ENCODE measurements at places on chromosomes 7 and 10. TPM values are rescaled to one million over a fixed set of nuclear protein-coding genes. Genes with fewer than 3 reads are reported as not detected.

The MBLAC1 gene
- 2.4 TPM for total RNA-seq

The INA gene
- total RNA-seq = 0.14 TPM

The ACSM6 gene
- total RNA-seq = not detected

The FAM25A gene
- not detected for total RNA-seq

The BICC1 gene
- total RNA-seq = 2.6 TPM

The ZNF727 gene
- total RNA-seq = 0.14 TPM

The INSYN2A gene
- total RNA-seq = not detected

The DLX6 gene
- total RNA-seq = not detected

The STEAP2 gene
- 1.7 TPM for total RNA-seq

The ABCB8 gene
- total RNA-seq = 38.2 TPM

The IGFBP3 gene
- 4.8 TPM for total RNA-seq

GRCh38 chr7:28358423-28358868 lies 53.9 kb upstream of the CREB5 start:
- peak; percentile 5 for DNase-seq

DNA sequence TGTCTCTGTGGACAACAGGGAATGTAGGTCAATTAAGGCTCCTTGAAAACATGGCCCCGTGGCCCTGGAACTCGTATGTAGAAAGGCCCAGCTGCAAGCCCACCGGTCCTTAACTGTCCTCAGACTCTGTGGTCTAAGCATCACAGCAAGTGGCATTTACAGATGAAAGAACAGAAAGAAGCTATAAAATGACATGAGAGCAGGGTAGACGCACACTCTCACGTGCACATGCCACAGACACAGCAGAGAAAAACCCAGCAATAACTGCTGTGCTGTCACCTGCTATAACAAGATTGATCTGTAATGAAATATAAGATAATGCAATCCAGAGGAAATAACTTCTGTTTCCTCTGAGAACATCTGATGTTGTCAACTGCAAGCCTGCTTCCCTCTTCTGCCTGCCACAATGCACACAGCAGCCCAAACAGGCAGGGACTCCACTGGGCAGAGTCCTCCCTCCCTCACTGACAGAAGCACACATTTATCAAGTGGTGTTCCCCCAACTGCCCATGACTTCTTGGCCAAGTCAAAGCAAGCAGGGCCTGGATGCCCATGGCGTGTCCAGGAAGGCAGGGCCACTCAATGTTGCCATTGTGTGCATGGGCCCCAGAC lies 63.9 kb downstream of the GFRA1 start:
- DNase-seq = no peak

GRCh38 chr10:124389613-124390361 lies 28.9 kb downstream of the OAT start:
- DNase-seq = no peak

DNA sequence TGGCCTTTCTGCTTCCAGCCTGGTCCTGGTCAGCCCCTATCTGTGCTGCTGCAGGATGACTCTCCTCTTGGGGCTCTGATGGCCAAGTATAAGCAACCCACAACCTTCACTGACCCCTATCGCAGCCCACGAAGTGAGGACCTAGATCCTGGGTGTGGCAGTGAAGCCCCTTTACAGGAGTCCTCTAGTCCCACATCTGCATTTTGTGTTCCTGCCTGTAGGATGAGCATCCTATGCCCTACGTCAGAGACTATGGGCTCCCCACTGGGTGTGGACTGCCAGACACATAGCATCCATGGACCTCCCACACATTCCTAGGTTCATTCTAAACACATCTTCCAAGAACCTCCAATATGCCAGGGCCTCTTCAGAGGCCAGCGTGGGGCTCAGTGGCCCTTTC lies 29.0 kb downstream of the ARHGAP22 start:
- no peak for DNase-seq

DNA sequence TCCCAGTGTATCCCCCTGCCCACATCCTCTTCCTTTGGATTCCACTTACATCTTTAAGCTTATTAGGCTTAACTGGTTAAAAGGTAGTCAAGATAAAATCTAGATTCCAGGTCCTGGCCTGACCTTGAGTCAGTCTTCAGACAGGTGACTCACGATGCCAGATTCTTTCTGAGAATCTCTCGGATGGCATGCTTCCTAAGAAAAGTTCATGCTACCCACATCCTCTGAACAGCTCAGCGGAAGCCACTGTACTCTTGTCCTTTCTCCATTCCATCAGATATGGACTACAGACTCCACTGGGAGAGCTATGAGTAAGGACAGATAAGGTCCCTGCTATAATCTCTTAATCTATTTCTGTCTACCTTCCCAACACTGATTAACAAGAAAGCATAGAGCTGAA lies 43.4 kb downstream of the DNMBP start:
- DNase-seq = peak; percentile 90

GRCh38 chr10:47357131-47357582 lies 9.0 kb downstream of the RBP3 start:
- no peak for DNase-seq

DNA sequence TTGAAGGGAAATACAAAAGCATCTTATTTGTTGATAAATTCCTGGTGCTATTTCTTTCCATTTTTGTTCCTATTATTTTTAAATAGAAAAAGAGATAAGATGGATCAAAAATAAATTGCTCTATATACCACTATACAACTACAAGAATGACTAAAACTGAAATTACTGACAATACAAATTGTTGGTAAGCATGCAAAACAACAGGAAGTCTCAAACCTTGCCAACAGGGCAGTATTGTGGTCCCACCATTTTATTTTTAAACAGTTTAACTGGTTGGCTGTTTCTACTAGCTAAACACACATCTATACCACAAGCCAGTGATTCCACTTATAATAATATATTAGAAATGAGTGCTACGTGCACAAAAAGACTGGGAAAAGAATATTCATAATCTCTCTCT lies 213.0 kb downstream of the JAZF1 start:
- DNase-seq = no peak

DNA sequence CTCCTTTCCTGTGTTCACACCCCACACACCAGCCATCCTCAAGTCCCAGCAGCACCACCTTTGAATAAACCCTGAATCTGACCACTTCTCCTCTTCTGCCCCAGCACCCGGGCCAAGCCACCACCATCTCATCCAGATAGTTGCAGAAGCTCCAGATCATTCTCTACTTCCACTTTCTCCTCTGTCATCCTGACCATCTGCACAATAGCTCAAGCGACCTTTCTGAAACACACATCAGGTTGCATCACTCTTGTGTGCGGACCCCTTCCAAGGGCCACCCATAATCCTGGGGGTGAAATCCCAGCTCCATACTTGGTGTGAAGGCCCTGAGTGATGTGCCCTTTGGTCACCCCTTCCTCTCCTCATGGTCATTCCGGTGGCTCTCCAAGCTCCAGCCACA lies 187.4 kb upstream of the GALNT17 start:
- no peak for DNase-seq

GRCh38 chr10:129764901-129765663 lies 199.0 kb downstream of the EBF3 start:
- no peak for DNase-seq

DNA sequence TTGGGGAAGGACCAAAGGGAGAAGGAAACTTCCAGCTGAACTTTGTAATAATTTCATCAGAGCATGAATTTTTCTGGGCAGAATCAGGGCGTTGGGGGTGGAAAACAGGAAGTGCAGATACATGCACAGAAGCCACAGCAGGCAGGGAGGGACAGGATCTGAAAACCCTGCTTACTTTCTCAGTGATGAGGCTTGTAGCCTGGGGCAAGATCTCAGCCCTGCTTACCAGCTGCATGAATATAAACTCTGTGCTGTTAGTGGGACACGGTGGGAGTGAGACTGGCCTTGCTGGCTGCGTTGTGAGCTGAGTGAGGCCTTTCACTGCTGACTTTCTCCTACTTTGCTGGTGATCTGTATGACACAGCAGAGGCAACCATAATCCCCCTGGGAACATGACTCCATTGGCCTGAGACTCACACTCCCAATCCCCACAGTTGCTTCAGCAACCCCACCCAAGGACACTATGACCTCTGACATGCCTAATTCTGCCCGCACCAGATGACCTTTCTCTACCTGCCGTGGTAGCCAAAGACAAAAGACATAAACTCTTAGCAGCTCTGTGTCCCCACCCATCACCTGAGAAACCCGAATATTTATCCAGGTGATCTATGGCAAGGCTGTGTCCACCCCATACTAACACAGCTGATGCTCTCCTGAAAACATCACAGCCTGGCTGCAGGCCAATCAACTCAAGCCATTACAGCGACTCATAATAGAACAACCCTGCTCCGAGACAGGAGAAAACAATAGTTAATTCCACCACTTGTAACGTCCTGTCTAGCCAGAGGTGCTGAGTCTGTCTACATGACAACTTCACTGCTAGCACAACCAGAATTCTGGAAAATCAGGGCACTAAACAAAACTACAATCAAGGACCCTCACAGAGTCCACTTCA lies 190.7 kb upstream of the CHRM2 start:
- no peak for DNase-seq

DNA sequence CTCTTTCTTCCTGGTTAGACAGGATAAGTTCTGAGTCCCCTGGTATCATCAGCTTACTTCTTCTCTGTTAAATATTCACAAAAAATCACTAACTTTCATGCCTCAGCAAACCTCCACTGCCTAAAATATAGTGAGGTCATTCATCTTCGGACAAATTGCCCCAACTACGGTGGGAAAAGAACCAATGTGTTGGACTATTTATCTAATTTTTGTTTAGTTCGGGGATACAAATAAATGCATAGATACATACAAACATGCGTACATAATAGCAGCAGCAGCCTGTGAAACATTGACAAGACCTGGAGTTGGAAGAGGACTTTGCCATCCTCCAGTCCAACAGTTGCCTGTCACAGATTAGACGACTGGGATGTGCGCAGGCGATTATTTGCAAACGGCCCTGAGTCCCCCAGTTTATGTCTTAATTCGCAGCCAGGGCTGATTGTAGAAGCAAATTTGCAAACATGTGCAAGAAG lies 51.5 kb downstream of the EGFR start:
- no peak for DNase-seq

- peak; percentile 23 for DNase-seq
Observed at GRCh38 chr10:92131275-92131820, 159.5 kb downstream of the CPEB3 start.

DNA sequence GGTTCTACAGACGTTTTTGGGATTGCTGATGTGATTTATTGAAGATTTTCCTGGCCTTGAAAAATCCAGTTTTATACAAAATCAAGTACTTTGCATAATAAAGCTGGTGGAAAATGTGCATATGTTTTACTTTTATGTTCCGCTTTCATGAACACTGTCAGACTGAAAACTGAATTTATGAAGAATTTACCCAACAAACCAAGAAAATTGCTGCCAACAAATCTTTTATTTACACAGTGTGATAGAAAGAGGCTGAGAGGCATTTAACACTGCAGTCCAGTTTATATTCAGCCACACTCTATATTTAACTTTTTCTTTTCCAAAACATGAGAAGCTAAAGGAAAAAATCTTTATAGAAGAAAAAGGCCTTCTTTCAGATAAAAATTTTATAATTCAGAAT lies 35.4 kb upstream of the RSU1 start:
- no peak for DNase-seq

- peak; percentile 57 for DNase-seq
Observed at GRCh38 chr7:1100386-1100785, 12.5 kb downstream of the GPER1 start.

GRCh38 chr10:62655337-62655994 lies 149.1 kb upstream of the ADO start:
- no peak for DNase-seq

- no peak for DNase-seq
Observed at GRCh38 chr10:67015225-67015624, 89.4 kb downstream of the LRRTM3 start.

DNA sequence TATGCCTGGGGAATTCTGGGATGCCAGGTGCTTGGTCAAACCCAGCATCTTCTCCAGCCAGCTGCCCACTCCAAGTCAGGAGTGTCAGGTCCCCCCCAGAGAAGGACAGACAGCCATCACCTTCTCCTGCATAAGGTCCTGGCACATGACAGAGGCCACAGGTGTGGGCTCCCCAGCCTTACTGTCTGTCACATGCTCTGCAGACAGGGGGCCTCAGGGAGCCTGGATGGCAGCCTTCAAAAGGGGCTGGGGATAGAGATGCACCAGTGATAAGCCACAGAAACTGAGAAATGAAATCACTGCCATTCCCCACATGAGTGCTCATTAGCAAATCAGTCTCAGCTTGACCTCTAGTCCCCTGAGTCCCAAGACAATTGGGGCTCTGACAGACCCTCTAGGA lies 72.9 kb downstream of the PLXNA4 start:
- no peak for DNase-seq

- DNase-seq = peak; percentile 56
Observed at GRCh38 chr7:21543528-21544302, 876 bp downstream of the DNAH11 start.

GRCh38 chr10:12844811-12845483 lies 156.6 kb downstream of the CCDC3 start:
- peak; percentile 97 for DNase-seq

DNA sequence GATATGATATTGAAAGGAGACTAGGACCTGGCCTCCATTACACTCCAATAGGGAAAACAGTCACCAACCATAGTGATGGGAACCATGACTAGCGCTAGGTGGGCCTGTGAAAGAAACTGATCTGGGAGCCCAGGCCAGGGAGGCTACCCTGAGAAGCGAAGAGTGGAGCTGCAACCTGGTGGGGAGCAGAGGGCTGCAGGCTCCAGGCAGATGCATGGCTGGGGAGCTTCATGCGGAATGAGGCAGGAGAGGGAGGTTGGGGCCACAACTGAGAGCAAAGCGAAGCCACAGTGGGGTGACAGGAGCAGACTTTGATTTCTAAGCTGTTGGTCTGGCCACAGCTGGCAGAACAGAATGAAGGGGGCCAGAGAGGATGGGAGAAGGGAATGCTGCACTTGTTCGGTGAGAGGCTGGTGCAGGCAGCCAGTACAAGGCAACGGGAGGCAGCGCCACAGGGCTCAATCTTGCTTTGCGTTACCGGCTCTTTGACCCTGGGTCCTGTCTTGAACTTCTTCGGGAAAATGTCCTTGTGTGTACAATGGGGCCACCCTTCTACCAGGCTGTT lies 88.4 kb downstream of the TACC2 start:
- no peak for DNase-seq

Measured in dermis blood vessel endothelial cell (primary cell).